ENCODE measurements at places on chromosomes 7 and 10.

GRCh38 chr10:63204667-63205391, 71.7 kb downstream of the NRBF2 start:
- DNase-seq: no peak

DNA sequence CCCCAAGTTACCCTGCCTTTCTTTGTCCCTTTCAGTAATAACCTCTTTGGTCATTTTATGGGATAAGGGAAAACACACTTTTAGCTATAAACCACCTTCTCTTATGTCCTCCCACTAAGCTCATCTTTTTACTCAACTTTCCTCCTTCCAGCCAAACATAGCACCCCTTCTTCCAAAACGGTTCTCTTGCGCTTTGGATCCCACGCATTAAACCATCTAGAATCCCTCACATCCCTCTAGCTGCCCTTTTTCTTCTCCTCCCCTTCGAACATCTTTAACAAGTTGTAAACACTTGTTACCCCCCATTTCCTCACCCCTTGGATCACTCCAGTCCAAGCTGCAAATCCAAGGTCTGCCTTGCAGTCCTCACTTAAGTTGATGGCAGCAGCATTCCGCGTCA, 13.4 kb downstream of the WAPL start:
- DNase-seq: no peak

DNA sequence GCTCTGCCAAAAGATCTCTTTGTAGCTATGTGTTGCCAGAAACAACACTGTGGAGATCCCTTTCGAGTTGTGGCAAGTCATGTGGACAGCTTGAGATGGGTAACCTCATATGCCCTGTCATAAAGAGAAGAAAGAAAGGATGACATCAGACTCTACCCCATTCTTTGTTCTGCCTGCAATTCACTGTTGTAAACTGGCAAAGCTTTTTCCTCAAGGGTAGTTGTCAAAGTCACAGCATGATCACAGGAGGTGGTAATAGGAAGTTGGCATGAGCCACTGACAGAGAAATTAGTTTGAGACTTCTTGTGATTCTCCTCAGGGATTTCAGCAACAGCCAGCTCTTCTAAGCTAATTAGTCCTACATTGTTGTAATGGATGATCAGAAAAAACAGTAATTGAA, 19.4 kb upstream of the MINDY3 start:
- DNase-seq: no peak

GRCh38 chr7:44391171-44391570, 65.8 kb upstream of the CAMK2B start:
- DNase-seq: no peak

GRCh38 chr7:81851413-81851812, 81.6 kb upstream of the HGF start:
- no peak for DNase-seq

GRCh38 chr10:42880255-42880620, 97.6 kb downstream of the BMS1 start:
- DNase-seq: no peak

- DNase-seq: no peak
These were observed 410.4 kb downstream of the ATRNL1 start for GRCh38 chr10:115503546-115503945.

DNA sequence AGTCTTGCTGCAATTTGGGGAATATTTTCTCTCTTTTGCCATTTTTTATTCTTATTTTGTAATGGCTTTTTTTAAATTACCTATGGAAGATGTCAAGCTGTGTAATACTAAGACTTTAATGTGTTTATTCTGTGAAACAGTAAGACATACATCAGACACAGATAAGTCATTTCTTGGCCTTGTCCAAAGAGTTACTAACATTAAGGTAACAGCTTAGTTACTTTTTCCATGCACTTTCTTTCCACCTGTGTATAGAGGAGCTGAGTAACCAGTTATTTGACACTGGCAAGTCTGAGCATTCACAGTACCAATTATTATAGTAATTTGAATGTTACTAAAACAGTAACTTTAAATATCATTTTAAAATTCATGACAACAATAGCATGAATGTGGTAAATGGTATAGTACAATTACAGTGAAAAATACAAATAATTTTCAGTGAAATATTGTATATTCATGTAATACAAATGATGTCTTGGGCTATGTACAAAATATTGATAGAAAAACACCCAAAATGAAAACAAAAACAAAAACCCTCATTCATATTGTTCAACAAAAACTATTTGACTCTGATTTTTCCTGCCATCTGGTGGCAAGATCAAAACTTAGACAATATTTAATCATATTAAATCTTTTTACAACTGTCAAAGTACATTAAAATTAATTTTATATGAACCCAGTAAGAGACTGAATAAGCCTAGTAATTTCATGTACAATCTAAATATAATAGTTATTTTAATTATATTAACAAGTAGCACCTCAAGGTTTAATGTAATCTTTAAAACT, 259.8 kb upstream of the SEMA3A start:
- DNase-seq: no peak

DNA sequence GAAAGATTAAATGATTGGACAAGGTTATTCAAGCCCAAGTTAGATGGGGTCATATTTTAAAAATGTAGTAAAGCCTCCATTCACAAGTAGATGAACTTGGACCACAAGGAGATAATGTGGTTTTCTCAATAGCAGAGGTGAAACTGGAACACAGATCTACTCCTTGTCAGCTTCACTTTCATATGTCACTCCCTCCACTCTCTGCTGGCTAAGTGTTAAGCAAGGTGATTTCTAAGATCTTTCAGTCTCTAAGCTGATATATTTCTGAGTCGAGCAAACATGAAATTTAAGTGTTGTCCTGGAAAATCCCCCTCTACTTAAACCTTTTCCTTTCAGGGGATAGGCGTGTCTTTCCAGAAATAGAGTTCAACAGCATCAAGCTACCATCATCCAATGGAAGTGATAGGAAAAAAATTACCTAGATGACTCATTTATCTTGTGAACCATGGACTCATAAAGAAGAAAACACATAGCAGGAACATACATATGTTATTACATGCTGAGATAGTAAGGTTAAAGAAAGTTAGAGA, 275.0 kb downstream of the PTEN start:
- no peak for DNase-seq

DNA sequence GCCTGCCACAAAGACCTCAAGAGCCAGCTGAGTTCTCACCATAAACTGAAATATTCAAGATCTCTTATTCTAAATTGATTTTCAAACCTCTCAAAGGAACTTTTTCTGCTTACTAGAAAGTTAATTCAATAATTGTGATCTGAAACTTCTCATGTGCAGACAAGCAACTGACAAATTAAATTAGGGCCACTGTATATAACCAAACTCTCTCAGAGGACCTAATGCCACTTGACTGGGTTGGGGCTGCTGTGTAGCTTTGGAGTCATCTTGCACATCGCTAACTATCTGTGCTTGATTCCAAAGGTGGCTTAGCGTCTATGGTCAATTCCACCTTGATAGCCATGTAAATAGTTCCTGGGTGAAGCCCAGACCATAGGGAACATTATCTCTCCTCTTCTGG, 345.2 kb downstream of the GPR37 start:
- no peak for DNase-seq

- no peak for DNase-seq
These were observed 166.0 kb upstream of the CDCA7L start for GRCh38 chr7:22111661-22112060.

- no peak for DNase-seq
These were observed 50.0 kb downstream of the PLXNA4 start for GRCh38 chr7:132526111-132526740.

DNA sequence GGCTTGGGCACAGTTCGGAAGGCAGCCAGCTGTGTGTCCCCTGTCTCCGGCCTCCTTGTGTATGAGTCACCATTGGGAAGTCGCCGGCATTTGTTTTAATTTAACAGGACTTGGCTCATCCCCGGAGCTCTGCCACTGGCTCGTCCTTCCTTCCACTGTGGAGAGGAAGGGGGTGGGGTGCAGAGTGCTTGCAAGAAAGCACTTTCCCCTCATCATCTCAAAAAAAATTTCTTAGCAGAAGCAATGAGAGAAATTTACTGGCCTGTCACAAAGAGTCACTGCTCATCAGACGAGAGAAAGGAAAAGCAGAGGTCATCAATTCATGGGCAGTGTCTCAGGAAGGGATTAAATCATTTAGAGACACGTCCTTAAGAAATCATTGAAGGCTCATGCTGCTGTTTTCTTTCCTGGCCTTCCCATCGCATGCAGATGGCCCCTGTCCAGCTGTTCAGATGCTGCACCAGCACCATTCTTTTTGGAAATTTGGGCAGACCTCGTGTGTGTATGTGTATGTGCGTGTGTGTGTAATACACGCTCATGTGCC, 93.3 kb downstream of the BMS1 start:
- no peak for DNase-seq

DNA sequence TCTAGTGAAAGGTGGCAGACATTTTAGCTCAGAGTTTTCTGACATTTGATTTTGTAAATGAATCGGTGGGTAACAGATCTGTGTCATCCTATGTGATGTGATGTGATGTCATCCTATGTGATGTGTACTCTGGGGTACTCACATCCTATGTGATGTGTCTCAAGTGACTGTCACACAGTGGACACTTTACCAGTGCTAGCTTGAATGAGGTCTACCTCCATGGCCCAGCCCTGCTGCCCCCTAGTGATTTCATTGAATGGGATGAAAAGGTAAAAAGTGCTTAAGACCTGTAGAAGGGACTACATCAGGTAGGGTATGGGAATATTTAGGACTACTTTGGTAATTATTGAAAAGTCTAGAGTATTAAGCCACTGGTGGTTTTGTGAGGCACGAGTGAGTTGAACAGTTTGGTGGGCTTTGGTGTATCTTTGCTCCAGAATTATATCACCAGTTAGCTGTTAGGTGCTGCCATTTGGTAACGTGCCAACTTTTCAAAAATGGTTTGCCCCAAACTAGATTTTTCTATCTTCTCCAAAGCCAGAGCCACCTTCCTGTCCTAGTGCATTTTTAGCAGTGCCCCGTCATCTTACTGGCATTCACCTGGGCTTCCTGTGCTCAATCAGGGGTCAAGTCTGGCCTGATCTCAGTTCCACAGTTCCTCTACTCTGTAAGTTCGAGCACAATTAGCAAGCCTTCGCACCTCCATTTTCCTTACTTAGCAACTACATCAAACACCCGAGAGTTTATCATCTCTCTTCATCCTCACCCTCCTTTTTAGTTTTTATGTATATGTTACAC, 9.7 kb downstream of the EIF4H start:
- no peak for DNase-seq

DNA sequence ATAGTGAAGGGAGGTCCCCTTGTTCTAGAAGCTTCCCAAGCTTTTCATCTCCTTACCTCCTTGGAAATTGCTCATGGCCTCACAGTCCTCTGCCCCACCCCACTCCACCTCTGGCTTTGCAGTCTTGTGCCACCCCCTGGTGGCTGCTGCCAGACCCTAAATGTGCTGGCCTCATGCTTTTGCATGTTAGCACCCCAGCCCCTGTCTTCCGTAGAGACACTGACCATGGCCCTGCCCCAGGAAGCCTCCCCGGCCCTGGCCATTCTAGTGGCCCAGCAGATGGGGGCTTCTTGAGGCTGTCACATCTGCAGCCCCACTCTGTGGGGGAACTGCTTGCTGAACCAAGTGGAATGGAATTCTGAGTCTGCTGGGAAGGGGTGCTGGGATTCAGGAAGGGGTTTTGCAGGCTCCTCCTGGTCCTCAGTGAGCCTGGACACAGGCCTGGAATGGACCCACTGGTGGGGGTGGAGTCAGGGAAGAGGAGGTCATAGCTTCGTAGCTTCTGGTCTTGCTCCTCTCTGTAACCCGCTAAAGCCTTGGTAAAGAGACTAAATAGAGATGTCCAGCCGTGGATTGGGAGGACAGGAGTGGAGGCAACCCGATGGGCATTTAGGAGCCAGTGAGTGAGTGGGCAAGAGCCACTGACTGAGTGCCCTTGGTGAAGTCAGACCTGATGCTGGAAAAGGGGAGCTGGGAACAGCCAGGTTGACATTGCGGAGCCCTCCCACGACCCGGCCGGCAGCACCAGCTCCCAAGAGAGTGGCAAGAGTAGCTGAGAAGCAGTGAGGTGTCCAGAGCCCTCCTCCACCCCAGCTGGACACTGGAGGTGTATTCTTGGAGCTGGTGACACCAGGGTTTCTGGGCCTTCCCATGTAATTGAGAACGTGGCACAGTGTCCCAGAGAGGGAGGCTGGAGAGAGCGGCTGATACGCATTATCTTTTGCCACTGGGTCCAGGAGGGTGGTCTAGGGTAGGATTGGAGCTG, 20.9 kb downstream of the RAMP3 start:
- no peak for DNase-seq

GRCh38 chr7:29987811-29988317, 1.7 kb downstream of the SCRN1 start:
- DNase-seq: peak; percentile 81

GRCh38 chr10:91694170-91694794, 61.4 kb upstream of the PPP1R3C start:
- DNase-seq: no peak

DNA sequence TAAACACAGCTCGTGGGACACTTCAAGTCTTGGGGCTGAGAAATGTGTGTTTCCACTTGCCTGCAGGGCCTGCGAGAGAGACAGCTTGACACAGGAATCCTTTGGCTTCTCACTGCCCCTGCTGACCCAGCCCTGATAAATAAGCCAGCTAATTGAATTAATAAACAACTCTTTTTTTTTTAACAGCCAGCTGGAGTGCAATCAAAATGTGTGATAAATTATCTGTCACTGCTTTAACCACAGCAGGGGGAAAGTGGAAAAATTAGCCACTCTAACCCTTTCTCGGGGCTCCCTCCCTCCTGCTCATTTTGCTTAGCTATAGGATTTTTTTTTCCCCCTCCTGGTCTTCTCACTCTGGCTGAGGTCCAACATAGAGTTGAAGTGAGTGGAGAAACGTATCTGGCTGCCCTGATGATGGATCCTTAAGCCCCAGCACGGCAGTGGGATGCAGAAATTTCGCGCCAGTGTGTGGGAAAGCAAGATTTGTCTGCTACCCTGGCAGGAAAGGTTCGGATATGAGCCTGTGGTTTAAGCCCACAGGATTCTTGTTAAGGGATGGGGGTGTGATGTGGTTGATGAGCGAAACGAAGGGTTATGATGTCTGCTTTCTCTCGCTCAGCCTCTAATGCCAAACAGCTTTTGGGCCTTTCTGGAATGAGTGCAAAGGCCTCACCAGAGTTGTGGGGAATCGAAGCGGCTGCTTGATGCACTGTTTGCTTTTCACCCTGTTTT, 173.8 kb downstream of the TRIL start:
- DNase-seq: peak; percentile 94

DNA sequence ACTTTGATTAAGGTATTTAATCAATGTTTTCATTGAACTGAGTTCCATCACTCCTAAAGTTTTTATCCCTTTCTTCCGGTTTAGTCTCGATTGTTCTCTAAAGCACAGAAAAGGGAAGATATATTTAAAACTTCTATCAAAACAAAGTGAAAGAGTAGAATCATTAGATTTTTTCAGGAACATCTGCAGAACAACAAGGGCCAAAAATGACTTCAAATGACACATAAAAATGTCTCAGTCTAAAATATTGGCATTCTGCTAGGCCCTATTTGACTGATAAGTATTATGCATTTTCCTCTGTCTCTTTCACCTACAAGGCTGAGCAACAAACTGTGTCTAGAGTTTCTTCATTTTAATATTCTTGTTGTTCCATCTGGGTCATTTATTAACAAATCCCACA, 899.5 kb upstream of the LRRTM3 start:
- no peak for DNase-seq

- DNase-seq: peak; percentile 92
These were observed 189.3 kb downstream of the PRPF18 start for GRCh38 chr10:13775786-13776775.

GRCh38 chr7:158077151-158077840, 510.3 kb downstream of the PTPRN2 start:
- no peak for DNase-seq

- DNase-seq: no peak
These were observed 494 bp upstream of the CFAP43 start for GRCh38 chr10:104232613-104233102.

GRCh38 chr7:105861224-105861623, 15.2 kb downstream of the ATXN7L1 start:
- no peak for DNase-seq
